ENCODE measurements at places on chromosomes 2 and 18.

- no peak for DNase-seq
Measured at GRCh38 chr18:79608069-79608468, 71.5 kb upstream of the CTDP1 start.

DNA sequence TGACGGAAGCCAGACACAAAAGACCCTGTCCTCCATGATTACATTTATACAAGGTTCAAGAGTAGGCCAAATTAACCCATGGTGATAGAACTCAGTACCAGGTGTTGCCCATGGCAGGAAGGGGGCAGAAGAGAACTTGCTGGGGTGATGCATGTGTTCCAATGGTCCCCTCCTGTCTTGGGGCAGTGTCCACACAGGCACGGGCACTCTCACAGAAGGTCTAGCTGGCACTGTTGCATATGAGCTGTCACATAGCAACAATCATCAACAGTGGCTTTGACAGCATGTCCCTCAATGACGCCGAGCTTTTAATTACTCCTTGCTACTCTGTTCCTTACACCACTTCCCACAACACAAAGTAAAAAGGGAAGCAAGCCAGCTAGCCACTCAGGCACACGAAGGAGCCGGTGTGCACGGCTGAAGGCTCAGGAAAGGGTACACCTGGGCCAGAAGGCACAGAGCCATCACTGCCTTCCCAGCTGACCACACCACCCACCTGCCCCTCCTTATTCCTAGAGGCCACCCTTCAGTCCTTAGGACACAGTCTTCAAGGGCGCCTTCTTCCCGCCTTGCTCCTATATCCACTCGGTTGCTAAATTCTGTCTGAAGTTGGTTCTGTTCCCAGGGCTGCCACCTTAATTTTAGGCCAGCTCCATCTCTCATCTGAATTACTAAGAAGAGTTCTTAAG, 28.9 kb downstream of the RPL31 start:
- no peak for DNase-seq

DNA sequence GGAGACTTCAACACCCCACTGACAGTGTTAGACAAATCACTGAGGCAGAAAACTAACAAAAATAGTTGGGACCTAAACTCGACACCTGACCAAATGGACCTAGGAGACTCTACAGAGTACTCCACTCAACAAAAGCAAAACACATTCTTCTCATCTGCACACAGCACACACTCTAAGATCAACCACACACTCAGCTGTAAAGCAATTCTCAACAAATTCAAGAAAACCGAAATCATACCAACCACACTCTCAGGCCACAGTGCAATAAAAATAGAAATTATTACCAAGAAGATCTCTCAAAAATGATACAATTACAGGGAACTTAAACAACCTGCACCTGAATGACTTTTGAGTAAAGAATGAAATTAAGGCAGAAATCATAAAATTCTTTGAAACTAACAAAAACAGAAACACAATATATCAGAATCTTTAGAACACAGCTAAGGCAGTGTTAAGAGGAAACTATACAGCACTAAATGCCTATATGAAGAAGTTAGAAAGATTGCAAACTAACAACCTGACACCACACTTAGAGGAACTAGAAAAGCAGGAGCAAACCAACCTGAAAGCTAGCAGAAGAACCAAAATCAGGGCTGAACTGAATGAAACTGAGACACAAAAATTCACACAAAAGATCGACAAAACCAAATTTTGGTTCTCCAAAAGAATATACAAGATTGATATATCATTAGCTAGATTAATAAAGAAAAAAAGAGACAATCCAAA, 46.3 kb downstream of the RTTN start:
- DNase-seq = no peak

- DNase-seq = no peak
Measured at GRCh38 chr2:2232167-2232566, 98.9 kb downstream of the MYT1L start.

DNA sequence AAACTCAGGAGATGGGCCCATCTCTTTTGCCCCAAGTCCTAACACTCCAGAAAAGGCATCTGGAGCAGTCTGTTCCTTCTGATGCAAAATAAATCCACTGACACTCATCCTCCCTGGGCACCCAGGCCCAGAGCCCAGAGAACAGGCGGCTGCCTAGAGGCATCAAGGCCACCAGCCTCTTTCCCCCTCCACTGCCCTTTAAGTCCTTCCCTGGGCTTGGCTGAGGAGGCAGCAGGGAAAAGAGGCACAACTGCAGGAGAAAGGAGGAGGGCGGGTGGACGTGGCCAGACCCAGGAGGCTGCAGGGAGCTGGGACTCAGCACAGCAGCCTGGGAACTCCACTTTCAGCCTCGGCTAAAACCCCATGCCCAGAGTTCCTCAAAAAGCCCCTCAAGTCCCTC, 99.7 kb upstream of the ID2 start:
- DNase-seq = no peak

All from NCI-H1694 treated with DMSO at 0.1 percent for 48 hours (cell line).